ENCODE measurements at places on chromosomes 5 and 9.

- H3K4me3 ChIP-seq: no peak overlapping the region
- no peaks in the 10 kb centered on the region for H3K4me1 ChIP-seq
- no peaks in the 10 kb centered on the region for H3K27me3 ChIP-seq
- no peak overlapping the region for H3K27ac ChIP-seq
Measured at GRCh38 chr5:158810615-158811014, 289.1 kb downstream of the EBF1 start.

DNA sequence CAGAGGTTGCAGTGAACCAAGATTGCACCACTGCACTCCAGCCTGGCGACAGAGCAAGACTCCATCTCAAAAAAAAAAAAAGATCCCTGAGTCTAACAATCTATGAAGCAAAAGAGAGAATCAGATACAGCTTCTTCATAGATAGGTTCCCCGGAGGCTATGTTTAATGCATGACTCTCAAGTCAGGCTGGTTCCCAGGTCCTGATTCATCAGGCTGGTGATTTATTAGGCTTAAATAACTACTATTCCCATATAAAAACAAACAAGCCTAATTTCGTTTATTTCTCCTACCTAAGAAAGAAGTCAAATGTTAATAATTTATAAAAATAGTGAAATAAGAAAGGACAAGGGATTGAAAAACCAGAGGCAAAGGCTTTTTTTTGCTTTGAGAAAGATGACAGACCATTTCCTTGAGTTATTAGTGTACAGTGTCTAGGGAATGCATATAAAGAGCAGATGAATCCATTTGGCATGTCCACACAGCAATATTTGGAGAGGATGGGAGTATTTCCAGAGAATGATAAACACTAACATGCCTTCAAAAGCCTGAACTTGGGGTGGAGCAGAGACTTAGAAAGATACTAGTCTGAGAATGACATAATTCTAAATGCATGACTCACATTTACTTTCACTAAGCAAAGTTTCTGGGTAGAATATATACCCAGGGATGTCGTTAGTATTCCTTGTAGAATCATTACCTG lies 115.3 kb downstream of the NREP start:
- no peaks in the 10 kb centered on the region for H3K36me3 ChIP-seq
- H3K27me3 ChIP-seq: peaks cover 8% of the 10 kb centered on the region
- H3K4me1 ChIP-seq: no peaks in the 10 kb centered on the region

DNA sequence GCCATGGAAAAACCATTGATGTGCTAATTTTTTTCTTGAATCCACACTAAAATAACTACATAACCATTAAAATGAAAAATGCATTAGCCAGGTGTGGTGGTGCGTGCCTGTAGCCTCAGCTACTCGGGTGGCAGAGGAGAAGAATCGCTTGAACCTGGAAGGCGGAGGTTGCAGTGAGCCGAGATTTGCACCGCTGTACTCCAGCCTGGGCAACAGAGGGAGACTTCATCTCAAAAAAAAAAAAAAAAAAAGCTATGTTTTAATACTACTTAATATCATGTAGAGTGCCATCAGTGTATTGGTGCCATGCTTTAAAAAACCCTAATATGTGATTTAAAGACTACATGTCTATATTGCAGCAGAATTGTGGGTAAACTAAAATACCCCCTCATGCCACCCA lies 58.9 kb downstream of the NDFIP1 start:
- H3K27ac ChIP-seq: no peak overlapping the region
- H3K4me1 ChIP-seq: peaks cover 9% of the 10 kb centered on the region
- no peaks in the 10 kb centered on the region for H3K27me3 ChIP-seq
- H3K4me3 ChIP-seq: no peak overlapping the region
- H3K36me3 ChIP-seq: no peaks in the 10 kb centered on the region
- DNase-seq: no peak

- no peak for DNase-seq
- no peaks in the 10 kb centered on the region for H3K4me1 ChIP-seq
- no peak overlapping the region for H3K27ac ChIP-seq
- no peaks in the 10 kb centered on the region for H3K36me3 ChIP-seq
- no peaks in the 10 kb centered on the region for H3K27me3 ChIP-seq
Measured at GRCh38 chr9:14838701-14839100, 71.5 kb downstream of the FREM1 start.

DNA sequence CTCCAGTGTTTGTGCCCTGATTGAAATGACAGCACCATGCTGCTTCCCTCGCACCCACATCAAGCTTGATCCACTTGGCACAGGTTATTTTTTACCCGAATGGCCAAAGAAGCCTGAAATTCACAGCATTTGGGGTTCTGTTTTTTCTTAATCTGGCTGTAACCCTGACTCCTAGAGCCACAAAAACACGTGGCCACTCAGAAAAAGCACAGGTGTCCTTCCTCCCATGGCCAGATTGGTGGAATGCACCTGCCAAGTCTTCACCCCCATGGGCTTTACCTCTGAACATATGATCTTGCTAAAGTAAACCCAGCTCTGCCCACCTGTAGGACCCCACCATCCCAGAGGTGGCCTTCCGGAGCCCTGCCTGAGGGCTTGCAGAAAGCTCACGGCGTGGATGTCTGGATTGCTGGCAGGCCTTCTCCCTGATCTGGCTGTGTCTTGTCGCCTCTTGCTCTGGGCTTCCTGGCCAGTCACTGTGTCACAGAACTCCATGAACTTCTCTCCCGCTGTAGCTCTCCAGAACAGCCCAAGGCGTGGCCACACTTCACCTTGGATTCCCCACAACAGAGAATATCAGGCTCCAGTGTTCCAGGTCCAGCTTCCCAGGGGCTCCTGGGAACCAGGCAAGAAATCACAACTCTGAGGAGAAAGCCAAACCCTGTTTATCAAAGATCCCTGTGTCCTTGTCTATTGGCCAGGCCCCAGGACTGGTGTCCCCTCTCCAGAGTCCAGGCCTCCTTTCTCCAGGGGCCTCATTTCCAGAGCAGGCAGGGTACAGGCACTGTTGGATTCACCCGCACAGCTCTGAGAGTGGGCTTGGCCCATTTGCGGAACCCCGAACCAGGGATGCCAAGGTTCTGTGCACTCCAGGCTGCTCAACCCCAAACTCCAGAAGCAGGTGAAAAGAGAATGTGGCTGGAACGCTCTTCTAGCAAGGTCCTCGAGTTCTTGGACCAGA lies 272.5 kb downstream of the SYK start:
- no peaks in the 10 kb centered on the region for H3K4me1 ChIP-seq
- no peak for DNase-seq
- H3K27me3 ChIP-seq: no peaks in the 10 kb centered on the region
- H3K27ac ChIP-seq: no peak overlapping the region

DNA sequence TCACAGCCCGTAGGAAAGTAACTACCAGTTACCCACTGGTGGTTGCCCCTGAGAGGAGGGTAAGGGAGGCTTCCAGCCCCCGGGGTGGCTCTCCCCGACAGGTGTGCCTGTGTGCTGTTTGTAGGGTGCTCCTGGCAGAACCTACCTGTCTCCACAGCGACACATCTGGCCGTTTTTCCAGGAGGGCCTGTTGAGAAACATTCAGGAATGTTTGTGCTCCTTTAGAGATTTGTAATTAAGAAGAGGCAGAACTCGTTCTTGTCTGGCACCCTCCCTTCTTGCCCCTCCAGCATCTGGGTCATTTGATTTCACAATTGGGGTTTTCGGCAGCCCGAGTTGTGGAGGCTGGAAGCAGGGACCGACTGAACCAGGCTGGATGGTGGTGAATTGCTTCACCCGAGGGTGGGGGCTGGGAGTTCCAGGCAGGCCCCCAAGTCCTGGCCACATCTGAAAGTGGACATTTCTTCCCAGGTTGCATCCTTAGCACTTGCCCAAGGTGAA lies 74.2 kb downstream of the WWC1 start:
- no peak overlapping the region for H3K4me3 ChIP-seq
- no peaks in the 10 kb centered on the region for H3K4me1 ChIP-seq
- DNase-seq: no peak
- no peaks in the 10 kb centered on the region for H3K27me3 ChIP-seq
- no peak overlapping the region for H3K27ac ChIP-seq

GRCh38 chr5:149730620-149731331 lies 666 bp downstream of the PPARGC1B start:
- H3K27me3 ChIP-seq: no peaks in the 10 kb centered on the region
- peak; percentile 79 for DNase-seq
- peaks cover 2% of the 10 kb centered on the region for H3K4me1 ChIP-seq
- H3K36me3 ChIP-seq: no peaks in the 10 kb centered on the region
- peak overlapping the region; percentile 74 for H3K27ac ChIP-seq

DNA sequence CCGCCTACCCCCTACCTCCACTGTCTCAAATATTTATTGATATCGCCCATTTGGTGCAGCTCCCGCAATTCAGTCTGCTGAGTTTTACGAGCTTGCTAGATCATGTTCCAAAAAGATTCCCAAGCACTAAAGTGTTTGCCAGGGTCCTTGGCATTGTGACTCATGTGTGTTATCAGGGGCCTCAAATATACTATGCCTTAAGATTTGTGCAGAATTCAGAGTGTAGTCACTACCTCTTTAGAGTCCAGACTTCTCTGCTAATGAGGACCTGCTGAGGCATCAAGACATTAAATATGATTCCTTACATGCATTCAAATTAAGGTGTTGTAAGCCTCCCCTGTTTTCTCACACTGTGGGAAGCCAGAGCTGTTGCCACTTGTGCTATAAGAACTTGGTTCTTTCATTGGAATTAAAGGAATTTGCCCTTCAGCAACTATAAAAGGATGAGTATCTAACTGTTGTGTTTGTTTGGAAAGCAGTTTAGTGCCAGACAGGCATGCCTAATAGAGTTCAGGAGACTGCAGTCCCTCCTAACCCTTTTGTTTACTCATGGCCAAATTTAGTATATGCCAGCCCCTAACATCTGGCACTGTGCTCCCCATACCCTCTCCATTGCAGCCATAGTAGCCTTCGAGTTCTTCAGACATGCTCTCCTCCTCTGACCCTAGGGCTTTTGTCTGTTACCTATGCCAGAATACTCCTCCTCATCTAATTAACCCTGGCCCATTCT lies 316.4 kb downstream of the NR3C1 start:
- H3K36me3 ChIP-seq: no peaks in the 10 kb centered on the region
- peak; percentile 11 for DNase-seq
- no peak overlapping the region for H3K27ac ChIP-seq
- H3K4me1 ChIP-seq: peaks cover 6% of the 10 kb centered on the region

- peaks cover 9% of the 10 kb centered on the region for H3K4me1 ChIP-seq
- H3K4me3 ChIP-seq: no peak overlapping the region
- no peaks in the 10 kb centered on the region for H3K27me3 ChIP-seq
- H3K27ac ChIP-seq: no peak overlapping the region
Measured at GRCh38 chr9:133715295-133715865, 22.8 kb downstream of the SARDH start.

- H3K4me3 ChIP-seq: no peak overlapping the region
- H3K27me3 ChIP-seq: no peaks in the 10 kb centered on the region
- no peaks in the 10 kb centered on the region for H3K4me1 ChIP-seq
- H3K27ac ChIP-seq: no peak overlapping the region
Measured at GRCh38 chr9:92188969-92189781, 74.0 kb upstream of the SPTLC1 start.

DNA sequence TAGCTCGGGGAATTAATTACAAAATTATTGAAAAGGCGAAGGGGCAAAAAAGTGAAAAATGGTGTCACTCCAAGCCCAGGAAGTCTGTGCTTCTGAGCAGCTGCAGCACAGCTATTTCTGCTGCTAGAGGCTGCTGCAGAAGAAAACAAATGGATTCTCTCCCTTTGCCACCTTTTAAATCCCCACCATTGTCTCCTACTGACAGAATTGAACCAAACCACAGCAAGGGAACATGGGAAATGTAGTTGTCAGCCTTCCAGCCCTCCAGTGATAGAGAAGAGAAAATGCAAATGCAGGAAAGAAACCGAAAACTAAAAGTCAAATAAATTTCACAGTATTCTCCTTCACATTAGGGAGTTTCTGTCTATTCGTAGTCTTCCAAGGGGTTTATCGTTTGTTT lies 33.4 kb upstream of the CDC42SE2 start:
- no peaks in the 10 kb centered on the region for H3K27me3 ChIP-seq
- H3K27ac ChIP-seq: no peak overlapping the region
- H3K4me3 ChIP-seq: no peak overlapping the region
- H3K36me3 ChIP-seq: no peaks in the 10 kb centered on the region

DNA sequence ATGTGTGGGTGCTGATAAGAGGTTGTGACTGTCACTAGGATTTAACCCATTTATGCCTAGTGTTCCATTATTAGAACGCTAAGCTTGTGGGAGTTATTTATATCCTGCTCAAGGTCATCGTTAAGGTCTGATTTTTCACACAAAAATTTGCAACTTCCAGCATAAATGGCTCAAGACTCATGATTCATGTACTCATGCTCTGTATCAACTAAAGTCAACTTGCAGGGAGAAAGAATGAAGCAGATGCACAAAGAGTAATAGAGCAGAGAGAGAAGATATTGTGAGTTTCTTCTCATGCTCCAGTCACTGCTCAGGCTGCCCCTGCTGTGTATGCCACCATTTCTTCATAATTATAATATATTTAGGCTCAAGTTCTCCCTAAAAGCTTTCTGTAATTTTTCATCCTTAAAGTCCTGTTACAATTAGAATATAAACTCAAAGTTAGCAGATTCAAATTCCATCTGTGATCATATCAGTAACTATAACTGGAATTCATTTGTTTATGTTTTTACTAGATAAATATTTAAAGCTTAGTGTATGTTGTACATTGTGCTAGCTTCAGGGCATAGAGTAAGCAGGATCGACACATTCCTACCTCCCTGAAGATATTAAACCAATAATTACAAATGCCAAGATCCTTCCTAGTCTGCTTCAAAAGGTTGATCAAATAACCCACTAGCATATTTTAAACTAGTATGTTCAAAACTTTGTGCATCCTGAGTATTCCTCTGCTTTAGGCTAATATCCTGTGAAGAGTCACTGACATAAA lies 136.7 kb downstream of the NUDT12 start:
- H3K36me3 ChIP-seq: no peaks in the 10 kb centered on the region
- H3K27me3 ChIP-seq: no peaks in the 10 kb centered on the region
- H3K4me3 ChIP-seq: no peak overlapping the region
- peaks cover 6% of the 10 kb centered on the region for H3K4me1 ChIP-seq
- no peak for DNase-seq

- H3K36me3 ChIP-seq: no peaks in the 10 kb centered on the region
- H3K4me1 ChIP-seq: no peaks in the 10 kb centered on the region
Measured at GRCh38 chr5:159550951-159551350, 220.7 kb upstream of the IL12B start.

- H3K4me1 ChIP-seq: no peaks in the 10 kb centered on the region
- H3K27me3 ChIP-seq: no peaks in the 10 kb centered on the region
- H3K36me3 ChIP-seq: no peaks in the 10 kb centered on the region
- no peak overlapping the region for H3K4me3 ChIP-seq
- H3K27ac ChIP-seq: no peak overlapping the region
Measured at GRCh38 chr5:1065143-1065750, 46.6 kb downstream of the SLC12A7 start.

DNA sequence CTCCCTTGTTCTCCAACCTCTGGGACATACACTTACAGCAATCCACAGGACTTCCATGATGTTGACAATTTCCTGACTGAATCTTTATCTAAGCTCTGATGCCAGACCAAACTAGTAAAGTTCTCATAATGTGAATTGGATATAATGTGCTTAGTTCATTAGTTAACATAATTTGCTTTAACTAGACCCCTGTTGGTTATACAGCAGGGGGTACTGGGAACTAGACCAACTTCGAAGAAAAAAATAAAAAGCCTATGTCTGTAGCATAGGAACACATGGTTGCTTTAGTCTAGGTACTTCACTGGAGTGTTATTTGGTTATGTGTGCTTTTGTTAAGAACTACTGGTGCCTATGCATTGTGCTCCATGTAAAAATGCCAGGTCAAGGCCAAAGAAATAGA lies 173.8 kb downstream of the ADAMTS6 start:
- no peaks in the 10 kb centered on the region for H3K27me3 ChIP-seq
- DNase-seq: peak; percentile 56
- H3K4me1 ChIP-seq: no peaks in the 10 kb centered on the region

GRCh38 chr9:91547081-91547480 lies 123.4 kb upstream of the NFIL3 start:
- H3K27ac ChIP-seq: no peak overlapping the region
- DNase-seq: no peak
- H3K4me3 ChIP-seq: no peak overlapping the region
- no peaks in the 10 kb centered on the region for H3K36me3 ChIP-seq

GRCh38 chr5:141155540-141156374 lies 5.9 kb downstream of the PCDHB6 start:
- H3K36me3 ChIP-seq: no peaks in the 10 kb centered on the region
- H3K4me3 ChIP-seq: no peak overlapping the region
- no peaks in the 10 kb centered on the region for H3K27me3 ChIP-seq
- H3K4me1 ChIP-seq: no peaks in the 10 kb centered on the region

Measured in A673 (cell line).